ENCODE measurements at places on chromosomes 6 and 20. TPM values are rescaled to one million over a fixed set of nuclear protein-coding genes. Genes with fewer than 3 reads are reported as not detected.

Gene MMP24
- polyA plus RNA-seq, result 68.9 TPM

Gene C4B
- polyA plus RNA-seq, result 4.4 TPM

Gene NR2E1
- polyA plus RNA-seq, result 0.50 TPM

Gene SGK2
- 0.81 TPM for polyA plus RNA-seq

Gene MROH8
- polyA plus RNA-seq, result 2.5 TPM

Gene SAMD3
- polyA plus RNA-seq, result 17.1 TPM

Gene NMBR
- not detected for polyA plus RNA-seq

Gene HRH3
- 2.8 TPM for polyA plus RNA-seq

Gene LPA
- polyA plus RNA-seq, result not detected

Gene ELOVL4
- polyA plus RNA-seq, result 47.9 TPM

Gene ID4
- polyA plus RNA-seq, result 506 TPM

Gene BEND3
- polyA plus RNA-seq, result 5.7 TPM

Gene SNAP91
- polyA plus RNA-seq, result 88.6 TPM

Gene ZNF334
- polyA plus RNA-seq, result 43.2 TPM

Gene COL21A1
- polyA plus RNA-seq, result not detected

Gene CNBD2
- polyA plus RNA-seq, result 9.5 TPM

Measured in neural cell (in vitro differentiated cells).